Left forelimb (tissue), 1 donor: ENCODE measurements at places on chromosomes 7 and 10.

- DNase-seq: no peak
Observed at GRCh38 chr10:8568401-8568800, 513.9 kb downstream of the GATA3 start.

DNA sequence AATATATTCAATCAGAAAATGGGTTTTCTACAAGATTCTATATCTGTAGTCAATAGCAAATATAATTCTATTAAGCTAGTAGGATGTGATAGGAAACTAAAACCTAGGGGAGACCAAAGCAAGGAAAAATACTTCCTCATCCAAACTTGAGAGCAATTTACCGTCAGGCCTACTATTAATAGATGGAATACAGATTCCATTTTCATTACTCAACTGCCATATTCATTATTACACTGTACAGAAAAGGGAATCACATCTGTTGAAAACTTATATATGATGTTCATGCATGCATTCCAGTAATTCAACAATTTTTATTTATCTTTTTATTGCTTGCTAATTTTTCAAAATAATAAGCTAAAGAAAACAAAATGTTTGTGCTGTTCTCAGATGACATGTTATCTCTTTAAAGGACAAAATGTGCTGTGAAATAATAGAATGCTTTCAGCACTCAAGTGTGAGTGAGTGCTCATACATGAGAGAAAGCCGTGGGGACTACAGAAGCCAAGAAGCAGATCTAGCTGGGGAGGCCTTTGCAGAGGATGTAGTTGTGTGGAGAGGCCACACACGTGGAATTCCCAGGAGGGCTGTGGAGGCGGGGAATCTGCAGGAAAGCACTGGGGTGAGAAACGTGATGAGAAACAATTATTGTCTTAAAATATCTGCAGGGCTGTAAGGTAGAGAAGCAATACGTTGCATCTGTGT lies 110.0 kb downstream of the EGFR start:
- DNase-seq: no peak

DNA sequence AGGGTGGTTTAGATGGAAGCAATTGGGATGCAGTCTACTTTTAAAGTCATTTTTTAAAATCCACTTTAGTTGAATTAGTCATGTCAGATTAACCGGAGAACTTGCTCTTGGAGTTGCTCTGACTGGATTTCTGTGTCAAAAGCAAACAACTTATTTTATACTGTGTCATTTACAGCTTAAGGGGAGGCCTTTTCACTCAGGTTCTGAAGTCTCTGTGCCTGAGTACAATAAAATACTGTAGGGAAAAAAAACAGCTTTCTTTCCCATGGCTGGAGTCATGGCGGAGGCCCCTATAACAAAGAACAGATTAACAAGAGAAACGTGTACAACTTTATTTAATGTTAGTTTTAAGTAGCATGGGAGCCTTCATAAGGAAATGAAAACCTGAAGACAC lies 39.2 kb upstream of the MSRB2 start:
- DNase-seq: no peak

DNA sequence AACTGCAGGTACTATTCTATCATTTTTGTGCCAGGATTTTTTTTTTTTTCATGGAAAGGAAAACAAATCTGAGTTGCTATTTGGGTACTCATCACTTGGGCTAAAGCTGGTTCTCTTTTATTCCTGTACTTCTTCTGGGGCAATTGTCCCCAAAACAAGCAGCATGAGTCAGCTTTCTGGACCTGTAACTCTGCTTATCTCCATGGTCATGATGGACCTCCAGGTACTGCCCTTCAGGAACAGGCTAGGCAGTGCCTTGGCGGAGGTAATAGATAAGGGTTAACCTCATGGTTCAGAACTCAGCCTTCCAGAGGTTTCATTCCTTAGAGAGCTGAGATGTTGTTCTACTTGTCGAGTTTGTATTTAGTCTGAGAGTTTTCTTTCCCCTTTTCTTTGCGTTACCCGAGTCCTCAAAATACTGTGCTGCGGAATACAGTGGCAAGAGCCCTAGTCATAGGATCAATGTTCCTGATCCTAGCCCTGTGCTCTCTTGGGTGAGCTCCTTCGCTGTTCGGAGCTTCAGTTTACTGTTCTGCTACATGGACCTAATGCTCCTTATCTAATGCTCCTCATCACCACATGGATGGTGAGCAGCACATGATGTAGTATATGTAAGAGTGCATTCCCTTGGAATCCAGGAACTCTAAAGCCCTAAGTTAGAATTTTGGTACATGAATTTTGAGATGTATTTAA lies 74.6 kb downstream of the LRGUK start:
- DNase-seq: no peak

DNA sequence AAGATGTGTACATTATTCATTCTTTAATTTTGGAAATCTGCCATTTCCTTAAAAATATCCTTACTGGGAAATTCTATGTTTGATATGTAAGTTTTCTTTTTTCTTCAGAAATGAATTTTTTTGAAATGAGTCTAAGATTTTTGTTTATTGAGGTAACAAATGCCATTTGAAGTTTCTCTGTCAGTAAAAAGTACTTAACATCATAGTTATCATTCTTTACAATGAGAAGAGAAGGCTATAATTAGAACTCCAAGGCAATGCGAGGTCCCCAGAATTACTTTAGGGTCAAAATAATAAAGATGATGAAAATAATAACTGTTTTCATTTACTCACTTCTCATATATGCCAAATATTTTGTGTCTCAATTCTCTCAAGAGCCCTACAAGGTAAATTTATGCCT lies 37.0 kb upstream of the RHOBTB1 start:
- DNase-seq: no peak

DNA sequence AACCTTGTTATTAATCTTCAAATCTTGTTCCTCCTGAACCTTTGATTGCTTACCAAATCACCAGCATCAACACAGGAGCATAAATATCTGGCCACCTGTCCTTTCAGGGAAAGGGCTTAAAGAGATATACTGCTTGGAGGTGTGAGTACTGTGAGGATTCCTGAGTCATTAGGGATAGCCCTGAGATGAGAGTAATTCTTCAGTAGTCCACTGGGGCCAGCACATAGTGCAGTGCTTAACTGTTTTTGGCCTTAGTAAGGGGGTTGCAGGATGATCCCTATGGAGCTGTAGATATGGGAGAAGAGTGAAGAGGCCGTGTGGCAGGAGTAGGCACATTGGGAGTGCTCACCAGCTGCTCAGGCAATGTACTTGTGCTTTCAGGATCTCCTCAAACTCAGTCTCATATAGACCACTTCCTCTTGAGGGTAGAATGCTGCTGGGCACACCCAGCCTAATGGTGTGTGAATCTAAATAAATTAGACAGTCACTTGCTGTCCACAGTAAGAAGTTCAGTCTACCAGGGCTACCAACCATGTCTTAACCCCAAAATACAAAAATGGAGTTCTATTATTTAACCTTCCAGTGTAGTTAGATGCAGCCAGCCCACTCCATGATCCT lies 26.5 kb upstream of the GPR141 start:
- DNase-seq: no peak

DNA sequence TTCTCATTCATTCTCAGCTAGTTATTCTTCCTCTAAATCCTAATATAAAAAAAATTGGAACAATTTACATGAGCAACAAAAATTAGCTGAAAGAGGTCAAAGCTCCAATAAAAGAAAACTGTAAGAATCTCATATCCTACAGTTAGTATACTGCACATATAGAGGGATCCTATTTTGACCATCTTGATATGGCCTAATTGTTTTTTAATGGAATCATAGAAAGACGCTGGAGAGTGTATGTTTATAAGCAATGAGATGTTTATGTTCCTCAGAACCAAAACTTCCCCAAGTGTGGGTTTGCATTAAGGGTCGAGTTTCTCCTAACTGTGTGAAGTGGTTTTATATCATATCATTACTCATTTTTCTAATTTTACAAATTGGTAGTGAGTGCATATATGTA lies 102.5 kb downstream of the VIM start:
- no peak for DNase-seq

- peak; percentile 47 for DNase-seq
Observed at GRCh38 chr7:1314021-1314907, 81.6 kb downstream of the UNCX start.

- DNase-seq: peak; percentile 37
Observed at GRCh38 chr7:1674161-1675035, 4.3 kb downstream of the ELFN1 start.

DNA sequence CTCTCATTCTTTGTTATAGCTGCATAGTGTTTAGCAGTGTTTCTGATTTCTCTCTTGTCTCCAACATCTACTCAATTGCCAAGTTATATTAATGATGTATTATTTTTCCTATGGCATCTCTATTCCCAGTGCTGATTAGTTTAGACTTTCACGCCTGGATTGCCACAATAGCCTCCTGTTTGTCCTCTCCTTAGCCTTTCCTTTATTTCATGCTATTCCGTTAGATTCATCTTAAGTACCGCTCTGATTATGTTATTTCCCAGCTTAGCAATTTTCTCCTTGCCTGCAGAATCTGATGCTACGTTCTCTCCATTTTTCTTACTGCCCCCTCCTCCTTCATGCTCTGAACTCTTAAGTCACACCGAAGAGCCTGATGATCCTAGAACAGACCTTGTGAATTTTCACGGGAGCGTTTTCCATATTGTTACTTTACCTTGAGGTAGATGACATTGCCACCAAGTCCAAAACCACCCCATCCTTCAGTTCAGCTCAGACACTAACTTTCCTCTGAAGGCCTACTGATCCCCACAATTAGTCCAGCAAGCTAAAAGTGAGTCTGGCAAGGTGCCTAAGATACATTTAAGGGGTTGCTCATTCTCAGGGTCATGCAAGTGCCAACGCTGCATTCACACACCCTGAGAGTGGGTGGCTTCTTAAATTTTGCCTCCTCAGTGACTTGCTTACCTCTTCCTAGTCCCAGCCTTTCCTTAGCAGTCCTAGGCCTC lies 6.6 kb upstream of the NRF1 start:
- DNase-seq: no peak

DNA sequence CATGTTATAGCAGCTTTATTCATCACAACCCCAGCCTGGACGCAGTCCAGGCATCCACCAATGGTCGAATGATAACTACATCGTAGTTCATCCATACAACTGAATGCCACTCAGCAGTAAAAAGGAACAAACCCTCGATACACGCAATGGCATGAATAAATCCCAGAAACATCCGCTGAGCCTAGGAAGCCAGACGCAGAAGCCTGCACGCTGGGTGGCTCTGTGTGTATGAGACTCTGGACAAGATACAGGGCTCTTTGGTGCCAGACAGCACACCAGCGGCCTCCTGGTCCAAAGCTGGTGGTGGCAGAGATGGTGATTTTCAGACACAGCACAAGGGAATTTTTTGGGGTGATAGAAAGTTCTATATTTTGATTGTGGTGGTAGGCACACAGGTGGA lies 10.0 kb upstream of the CRYGN start:
- no peak for DNase-seq

DNA sequence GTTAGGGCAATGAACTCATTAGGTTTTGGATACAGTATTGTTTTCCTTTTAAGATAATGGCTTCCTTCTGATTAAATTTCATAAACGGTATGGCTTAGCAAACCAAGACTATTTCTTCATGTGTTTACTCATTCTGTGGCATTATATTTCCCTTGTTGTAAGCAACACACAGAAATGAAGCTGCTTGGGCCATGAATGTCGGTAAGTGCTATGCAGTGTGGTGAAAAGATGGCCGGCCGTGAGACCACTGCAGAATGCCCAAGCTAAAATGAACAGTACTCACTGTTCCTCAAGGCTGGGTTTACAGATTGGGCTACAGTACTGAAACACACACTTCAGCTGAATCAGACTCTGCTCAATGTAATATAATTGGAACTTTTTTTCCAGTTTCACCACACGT lies 8.1 kb downstream of the APBB1IP start:
- no peak for DNase-seq

GRCh38 chr10:112708461-112708860 lies 241.6 kb upstream of the TCF7L2 start:
- no peak for DNase-seq

DNA sequence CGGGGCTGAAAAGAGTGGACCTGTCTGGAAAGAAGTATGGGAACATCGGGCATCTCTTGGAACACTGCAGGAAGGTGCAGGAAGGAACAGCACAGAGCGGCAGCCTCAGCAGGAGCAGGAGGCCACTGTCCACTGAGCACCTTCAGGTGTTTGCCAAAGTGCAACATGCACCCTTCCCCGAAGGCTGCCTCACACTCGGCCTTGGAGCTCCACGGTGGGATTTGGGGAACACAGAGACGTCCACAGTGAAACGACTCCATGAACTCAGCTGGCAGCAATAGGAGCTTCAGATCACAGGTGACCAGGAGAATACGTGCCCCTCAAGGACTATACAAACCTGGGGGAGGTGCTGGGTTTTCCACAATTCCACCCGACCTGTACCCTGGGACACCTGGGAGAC lies 140.3 kb upstream of the RET start:
- DNase-seq: no peak

DNA sequence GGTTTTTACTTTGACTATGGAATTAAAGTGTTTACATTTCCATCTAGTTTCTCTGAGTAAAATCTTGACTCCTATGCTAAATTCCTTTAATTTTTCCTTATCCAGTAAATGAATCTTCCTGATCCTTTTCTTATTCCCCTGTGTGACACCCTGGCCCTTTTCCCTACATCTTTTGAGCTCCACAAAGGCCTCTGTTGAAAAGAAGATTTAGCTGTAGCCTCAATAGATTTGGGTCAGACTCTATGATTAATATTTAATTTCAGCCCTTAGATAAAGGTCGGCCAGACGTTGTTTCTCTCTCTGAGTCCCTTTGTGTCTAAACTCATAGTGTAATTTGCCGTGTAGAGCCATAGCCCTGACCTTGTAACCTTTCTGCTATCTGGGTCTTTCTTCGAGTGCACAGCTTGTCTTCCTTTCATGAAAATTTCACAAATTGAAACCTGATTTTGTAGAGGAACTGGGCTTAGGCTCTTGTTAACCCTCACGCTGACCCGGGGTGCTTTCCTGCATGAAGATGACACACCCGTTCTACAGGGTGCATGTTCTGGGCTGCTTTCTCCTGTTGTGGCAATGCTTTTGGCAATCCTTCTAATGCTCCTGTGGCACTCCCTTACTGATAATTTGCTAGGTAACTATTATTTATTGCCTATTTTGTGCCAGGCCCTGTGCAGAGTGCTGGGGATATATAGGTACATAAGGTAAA lies 21.2 kb downstream of the LSMEM1 start:
- no peak for DNase-seq

DNA sequence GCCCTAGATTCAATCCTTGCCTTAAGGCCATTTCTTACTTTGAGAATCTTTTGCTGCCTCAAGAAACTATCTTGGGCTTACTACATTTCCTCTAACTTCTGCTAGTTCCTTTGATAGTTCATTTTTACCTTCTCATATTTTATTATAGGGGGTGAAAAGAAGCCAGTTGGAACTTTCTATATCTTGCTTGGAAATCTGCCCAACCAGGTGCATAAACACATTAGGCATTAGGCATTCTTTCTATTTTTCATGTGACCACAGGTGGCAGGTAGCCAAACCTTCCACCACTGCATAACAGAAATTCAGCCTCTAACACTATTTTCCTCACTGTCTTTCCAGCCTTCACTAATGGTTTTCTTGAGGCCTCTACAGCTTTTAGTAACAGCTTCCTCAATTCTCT lies 300.0 kb upstream of the SP8 start:
- no peak for DNase-seq
